Gastrocnemius medialis (tissue), 4 donors: ENCODE measurements at places on chromosomes 1 and 21.

DNA sequence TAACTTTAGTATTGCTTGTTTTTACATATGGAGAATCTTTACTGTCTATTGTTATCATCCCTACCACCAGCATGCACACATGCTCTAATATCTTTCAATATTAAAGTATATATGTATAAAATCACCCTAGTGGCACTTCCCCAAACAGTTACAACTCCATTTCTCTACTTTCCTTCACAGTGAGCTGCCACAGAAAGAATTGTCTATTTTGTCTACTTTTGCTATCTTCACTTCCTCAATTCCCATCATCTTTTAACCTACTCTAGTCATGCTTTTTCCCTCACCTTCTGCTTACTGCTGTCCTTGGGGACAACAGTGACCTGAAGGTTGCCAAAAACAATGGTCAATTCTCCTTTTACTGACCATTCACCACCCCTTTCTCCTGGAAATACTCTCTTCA lies 59.2 kb downstream of the VCAM1 start:
- DNase-seq, result no peak
- H3K4me1 ChIP-seq, result no peaks in the 10 kb centered on the region
- H3K27me3 ChIP-seq, result no peaks in the 10 kb centered on the region
- no peak overlapping the region for H3K4me3 ChIP-seq

GRCh38 chr21:41048623-41049022 lies 119.3 kb upstream of the BACE2 start:
- no peaks in the 10 kb centered on the region for H3K4me1 ChIP-seq
- no peak overlapping the region for H3K4me3 ChIP-seq
- no peaks in the 10 kb centered on the region for H3K36me3 ChIP-seq
- H3K27ac ChIP-seq, result no peak overlapping the region

DNA sequence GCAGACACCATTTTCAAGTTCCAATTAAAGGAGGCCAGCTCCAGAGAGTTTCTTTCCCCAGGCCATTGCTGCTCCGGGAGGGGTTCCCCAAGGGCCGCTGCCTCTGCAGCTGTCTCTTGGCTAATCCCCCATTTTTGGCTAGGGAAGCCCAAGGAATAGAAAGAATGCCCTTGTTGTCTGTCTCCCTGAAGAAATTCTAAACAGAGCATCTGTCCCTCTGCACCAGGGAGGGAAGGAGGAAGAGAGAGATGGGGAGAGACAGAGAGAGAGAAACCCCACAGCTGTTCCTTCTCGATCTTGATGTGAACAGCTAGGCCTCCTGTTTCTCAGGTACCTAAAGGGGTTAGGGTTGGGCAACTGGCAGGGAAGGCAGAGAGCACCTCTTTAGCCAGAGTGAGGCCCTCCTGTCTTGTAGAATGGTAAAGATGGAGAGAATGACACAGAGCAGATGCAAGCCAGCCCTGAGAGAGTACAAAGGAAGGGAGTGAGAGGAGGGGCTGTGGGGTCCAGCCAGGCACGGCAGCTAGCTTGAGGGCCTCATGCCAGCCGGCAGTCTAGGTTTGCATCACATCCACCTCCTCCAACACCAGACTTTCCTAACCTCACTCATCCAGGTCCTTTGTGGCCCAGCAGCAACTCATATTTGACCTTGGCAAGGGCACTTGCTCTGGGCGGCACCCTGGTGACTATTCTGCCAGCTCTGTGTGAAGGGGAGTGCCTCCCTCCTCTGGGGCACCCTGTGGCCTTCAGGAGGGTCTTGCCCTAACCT lies 13.1 kb downstream of the OPTC start:
- H3K27me3 ChIP-seq, result no peaks in the 10 kb centered on the region
- H3K4me1 ChIP-seq, result peaks cover 13% of the 10 kb centered on the region
- no peak overlapping the region for H3K4me3 ChIP-seq
- no peaks in the 10 kb centered on the region for H3K36me3 ChIP-seq

DNA sequence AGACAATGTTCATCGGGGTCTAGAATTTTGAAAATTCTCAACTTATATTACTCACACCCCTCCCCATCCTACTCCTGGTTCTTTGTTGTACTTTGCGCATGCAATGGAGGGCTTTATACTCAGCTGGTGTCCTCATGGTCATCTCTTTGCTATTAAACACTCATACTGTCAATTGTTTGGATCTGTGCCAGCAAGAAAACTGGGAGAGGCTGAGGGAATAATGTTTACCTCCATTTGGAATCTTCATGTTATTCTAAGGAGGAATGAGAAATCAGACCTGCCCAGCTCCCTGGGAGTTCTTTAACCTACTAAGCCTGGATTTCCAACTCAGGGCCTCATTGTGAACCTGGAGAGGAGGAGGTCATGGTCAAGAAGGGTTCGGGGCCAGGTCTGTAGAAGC lies 143.9 kb upstream of the DNAH14 start:
- no peak for DNase-seq
- no peaks in the 10 kb centered on the region for H3K36me3 ChIP-seq
- H3K4me3 ChIP-seq, result no peak overlapping the region
- no peak overlapping the region for H3K27ac ChIP-seq
- H3K4me1 ChIP-seq, result no peaks in the 10 kb centered on the region
- H3K27me3 ChIP-seq, result no peaks in the 10 kb centered on the region

DNA sequence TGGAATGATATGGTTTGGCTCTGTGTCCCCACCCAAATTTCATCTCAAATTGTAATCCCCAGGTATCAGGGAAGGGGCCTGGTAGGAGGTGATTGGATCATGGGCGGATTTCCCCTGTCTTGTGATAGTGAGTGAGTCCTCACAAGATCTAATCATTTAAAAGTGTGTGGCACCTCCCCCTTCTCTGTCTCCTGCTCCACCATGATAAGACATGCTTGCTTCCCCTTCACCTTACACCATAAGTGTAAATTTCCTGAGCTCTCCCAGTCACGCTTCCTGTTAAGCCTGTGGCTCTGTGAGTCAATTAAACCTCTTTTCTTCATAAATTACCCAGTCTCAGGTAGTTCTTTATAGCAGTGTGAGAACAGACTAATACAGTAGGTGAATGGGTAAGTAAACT lies 109.3 kb downstream of the DMRTB1 start:
- H3K27ac ChIP-seq, result no peak overlapping the region
- no peaks in the 10 kb centered on the region for H3K36me3 ChIP-seq

GRCh38 chr1:91397605-91398004 lies 7.0 kb downstream of the HFM1 start:
- H3K36me3 ChIP-seq, result no peaks in the 10 kb centered on the region
- H3K4me1 ChIP-seq, result no peaks in the 10 kb centered on the region
- no peaks in the 10 kb centered on the region for H3K27me3 ChIP-seq
- no peak overlapping the region for H3K4me3 ChIP-seq
- DNase-seq, result no peak
- H3K27ac ChIP-seq, result no peak overlapping the region

GRCh38 chr1:78722521-78722920 lies 72.9 kb downstream of the IFI44 start:
- no peak overlapping the region for H3K27ac ChIP-seq
- H3K4me1 ChIP-seq, result no peaks in the 10 kb centered on the region
- no peak overlapping the region for H3K4me3 ChIP-seq
- H3K36me3 ChIP-seq, result no peaks in the 10 kb centered on the region
- DNase-seq, result no peak

DNA sequence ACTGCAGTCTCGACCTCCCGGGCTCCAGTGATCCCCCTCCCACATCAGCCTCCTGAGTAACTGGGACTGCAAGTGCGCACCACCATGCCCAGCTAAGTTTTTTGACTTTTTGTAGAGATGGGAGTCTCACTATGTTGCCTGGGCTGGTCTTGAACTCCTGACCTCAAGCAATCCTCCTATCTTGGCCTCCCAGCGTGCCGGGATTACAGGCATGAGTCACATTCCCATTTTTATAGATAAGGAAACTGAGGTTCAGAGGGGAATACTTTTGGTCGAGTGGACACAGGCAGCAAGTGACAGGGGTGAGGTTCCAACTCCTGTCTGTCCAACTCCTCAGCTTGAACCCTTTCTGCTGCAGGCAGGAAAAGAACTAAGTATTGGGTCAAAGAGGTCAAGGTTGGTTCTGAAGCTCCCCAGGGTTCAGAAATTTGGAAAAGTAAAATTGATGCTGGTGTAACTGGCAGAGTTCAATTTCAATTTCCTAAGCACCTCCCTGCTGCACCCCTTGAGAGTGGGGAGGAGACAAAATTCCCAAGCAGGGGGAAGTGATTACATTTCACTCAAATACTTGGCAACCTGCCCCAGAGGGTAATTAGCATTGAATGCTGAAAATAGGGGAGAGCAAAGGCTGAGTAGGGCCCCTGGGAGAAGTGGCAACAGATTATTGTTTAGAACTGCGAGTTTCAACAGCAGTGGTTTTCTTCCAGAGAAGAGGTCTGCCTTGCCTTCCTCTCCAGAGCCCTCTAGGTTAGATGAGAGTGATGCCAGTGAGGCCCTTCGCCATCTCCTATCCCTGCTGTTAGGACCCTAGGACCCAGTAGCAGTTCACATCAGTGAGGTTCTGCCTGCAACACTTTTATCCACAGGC lies 17.5 kb upstream of the ALPL start:
- no peak overlapping the region for H3K4me3 ChIP-seq
- no peak for DNase-seq
- peaks cover 10% of the 10 kb centered on the region for H3K27me3 ChIP-seq
- no peak overlapping the region for H3K27ac ChIP-seq
- no peaks in the 10 kb centered on the region for H3K4me1 ChIP-seq

DNA sequence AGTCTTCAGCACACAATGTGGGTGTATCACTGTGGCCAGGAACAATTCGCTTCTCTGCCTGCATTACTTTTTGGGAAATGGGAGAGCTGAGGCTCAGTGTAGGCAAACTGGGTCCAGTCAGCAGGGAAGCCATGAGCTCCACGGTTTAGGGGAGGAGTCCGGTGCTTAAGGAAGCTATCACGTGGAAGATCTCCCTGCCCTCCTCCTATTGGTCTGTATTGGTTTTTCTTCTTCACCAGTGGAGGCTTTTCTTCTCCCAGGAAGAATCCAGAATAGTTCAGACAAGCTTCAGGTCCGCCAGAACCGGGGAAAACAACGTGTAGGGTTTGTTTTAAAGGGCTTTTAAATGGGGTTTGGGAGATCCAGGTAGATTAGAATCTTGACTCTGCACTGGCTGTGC lies 156.2 kb upstream of the CAMK1G start:
- no peak overlapping the region for H3K4me3 ChIP-seq
- no peaks in the 10 kb centered on the region for H3K27me3 ChIP-seq
- H3K36me3 ChIP-seq, result no peaks in the 10 kb centered on the region
- H3K27ac ChIP-seq, result no peak overlapping the region

- peaks cover 9% of the 10 kb centered on the region for H3K4me1 ChIP-seq
- H3K4me3 ChIP-seq, result no peak overlapping the region
- H3K27ac ChIP-seq, result no peak overlapping the region
- no peaks in the 10 kb centered on the region for H3K27me3 ChIP-seq
Measured at GRCh38 chr1:54649130-54649898, 7.7 kb downstream of the MROH7 start.

DNA sequence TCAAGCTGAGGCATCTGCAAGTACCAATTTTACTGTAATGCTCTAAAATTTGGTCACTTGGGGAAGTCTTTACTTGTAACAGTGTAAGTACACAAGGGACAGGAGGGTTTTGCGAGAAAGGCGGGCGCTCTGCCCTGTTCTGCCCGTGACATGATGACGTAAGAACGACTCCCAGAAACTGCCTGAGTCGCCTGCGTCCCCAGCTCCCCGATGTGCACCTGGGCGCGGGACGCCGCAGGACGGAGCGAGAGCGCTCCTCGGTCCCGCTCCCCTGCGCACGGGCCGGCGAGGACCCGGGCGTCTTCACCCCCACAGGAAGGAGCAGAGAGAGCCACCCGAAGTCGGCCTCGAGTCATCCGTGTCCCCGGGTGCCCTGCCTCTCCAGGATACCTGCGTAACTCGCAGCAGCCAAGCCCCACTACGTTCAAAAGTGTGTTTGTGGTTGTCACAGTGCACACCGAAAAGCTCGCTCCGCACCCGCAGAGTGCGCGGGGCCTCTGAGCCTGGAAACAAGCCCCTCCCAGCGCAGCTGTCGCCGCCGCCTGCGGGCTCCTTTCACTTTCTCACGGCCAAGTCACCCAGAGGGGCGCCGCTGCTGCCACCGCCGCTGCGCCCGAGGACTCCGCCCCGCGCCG lies 3.3 kb upstream of the ZBTB18 start:
- no peaks in the 10 kb centered on the region for H3K36me3 ChIP-seq
- peak; percentile 80 for DNase-seq
- H3K4me3 ChIP-seq, result peak overlapping the region; percentile 85
- H3K4me1 ChIP-seq, result peaks cover 38% of the 10 kb centered on the region
- H3K27me3 ChIP-seq, result no peaks in the 10 kb centered on the region

GRCh38 chr21:44571296-44571695 lies 2.2 kb upstream of the KRTAP10-4 start:
- DNase-seq, result no peak
- H3K27ac ChIP-seq, result no peak overlapping the region

DNA sequence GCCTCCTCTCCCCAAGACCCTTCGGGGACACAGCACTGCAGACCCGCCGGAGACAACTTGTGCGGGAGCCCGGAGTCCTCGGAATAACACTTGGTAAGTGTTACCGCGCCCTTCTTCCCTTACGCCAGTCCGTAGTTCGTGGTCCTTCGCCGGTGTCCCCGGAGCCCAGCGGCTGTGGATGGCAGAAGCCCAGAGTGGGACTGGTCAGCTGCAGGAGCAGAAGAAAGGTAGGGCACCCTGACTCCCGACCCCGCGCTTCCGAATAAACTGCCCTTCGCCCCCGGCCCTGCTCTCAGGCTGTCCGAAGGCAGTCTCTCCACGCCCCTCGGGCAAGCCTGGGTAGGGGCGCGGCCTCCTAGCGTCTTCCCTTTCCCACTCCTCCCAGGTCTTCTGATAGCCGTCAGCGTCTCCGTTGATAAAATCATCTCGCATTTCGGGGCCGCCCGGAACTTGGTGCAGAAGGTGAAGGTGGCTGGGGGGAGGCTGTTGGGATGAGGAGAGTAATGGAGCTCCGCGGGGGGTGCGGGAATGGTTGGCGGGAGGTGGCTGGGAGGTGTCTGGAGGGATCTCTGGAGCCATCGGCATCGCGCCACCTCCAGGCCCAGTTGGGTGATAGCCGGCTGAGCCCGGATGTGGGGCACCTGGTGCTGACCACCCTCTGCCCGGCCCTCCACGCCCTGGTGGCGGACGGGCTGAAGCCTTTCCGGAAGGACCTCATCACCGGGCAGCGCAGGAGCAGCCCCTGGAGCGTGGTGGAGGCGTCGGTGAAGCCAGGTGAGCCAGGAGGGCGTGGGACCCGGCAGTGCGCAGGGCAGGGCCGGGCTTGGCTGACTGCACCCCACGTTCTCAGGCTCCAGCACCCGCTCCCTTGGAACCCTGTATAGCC lies 4.3 kb downstream of the RUSC1 start:
- peak overlapping the region; percentile 62 for H3K4me3 ChIP-seq
- peak; percentile 39 for DNase-seq
- H3K27ac ChIP-seq, result peak overlapping the region; percentile 82
- peaks cover 7% of the 10 kb centered on the region for H3K36me3 ChIP-seq
- H3K27me3 ChIP-seq, result no peaks in the 10 kb centered on the region

GRCh38 chr1:54221113-54221834 lies 21.3 kb downstream of the MRPL37 start:
- H3K27ac ChIP-seq, result peak overlapping the region; percentile 81
- peaks cover 35% of the 10 kb centered on the region for H3K36me3 ChIP-seq
- H3K27me3 ChIP-seq, result no peaks in the 10 kb centered on the region
- H3K4me1 ChIP-seq, result peaks cover 24% of the 10 kb centered on the region
- no peak overlapping the region for H3K4me3 ChIP-seq

GRCh38 chr1:195979646-195980045 lies 628.6 kb downstream of the KCNT2 start:
- no peaks in the 10 kb centered on the region for H3K36me3 ChIP-seq
- no peak for DNase-seq
- no peaks in the 10 kb centered on the region for H3K27me3 ChIP-seq
- H3K4me1 ChIP-seq, result no peaks in the 10 kb centered on the region
